ENCODE measurements at places on chromosomes 11 and 22.

GRCh38 chr11:79438631-79439409, 2.0 kb downstream of the TENM4 start:
- no peak for DNase-seq

GRCh38 chr11:21514316-21514715, 678.6 kb upstream of the ANO5 start:
- no peak for DNase-seq

- no peak for DNase-seq
These were observed 390.9 kb upstream of the ARHGAP42 start for GRCh38 chr11:100296051-100296679.

DNA sequence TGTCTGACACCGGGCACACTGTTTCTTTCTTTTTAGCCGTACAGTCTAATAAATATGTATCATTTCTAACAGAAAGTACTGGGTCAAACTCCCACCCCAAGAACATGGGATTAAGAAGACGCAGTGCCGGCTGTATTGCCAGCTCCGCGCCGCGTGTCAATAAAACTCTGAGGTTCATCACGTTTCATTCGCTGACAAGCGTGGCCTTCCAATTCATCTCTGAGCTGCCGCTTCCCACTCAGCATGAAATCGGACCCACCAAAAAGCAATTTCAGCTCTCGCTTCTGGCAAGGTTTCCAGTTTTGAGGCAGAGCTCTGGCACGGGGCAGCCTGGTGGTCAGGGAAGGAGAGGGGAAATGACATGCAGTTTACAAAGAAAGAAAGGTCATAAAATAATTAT, 819.8 kb downstream of the OPCML start:
- DNase-seq: no peak

GRCh38 chr11:33214187-33214586, 43.0 kb upstream of the HIPK3 start:
- DNase-seq: no peak

- DNase-seq: no peak
These were observed 125.5 kb downstream of the FBXO7 start for GRCh38 chr22:32600147-32600546.

DNA sequence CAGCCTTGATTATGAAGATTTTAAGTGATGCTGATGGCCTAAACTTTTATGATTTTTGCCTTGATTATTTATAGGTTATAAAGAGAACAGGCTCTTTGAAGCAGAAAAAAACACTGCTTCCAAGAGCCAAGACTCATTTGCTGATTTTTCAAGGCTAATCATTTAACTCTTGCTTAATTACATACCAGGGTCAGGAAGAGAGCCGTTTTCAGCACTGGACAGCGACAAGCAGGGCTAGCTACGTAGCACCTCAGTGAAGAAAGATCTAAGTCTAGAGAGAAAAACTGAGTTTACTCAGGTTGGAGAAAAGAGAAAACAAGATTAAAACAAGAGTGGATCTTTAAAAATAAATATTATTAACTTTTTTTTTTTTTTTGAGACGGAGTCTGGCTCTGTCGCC, 615.4 kb upstream of the B3GAT1 start:
- DNase-seq: no peak

- no peak for DNase-seq
These were observed 8.3 kb downstream of the MRPL17 start for GRCh38 chr11:6674862-6675261.

GRCh38 chr11:42112866-42113265, 653.4 kb upstream of the LRRC4C start:
- DNase-seq: no peak

- DNase-seq: no peak
These were observed 159.0 kb upstream of the RAG2 start for GRCh38 chr11:36757075-36757474.

GRCh38 chr11:27599217-27599616, 92.6 kb upstream of the LIN7C start:
- no peak for DNase-seq

DNA sequence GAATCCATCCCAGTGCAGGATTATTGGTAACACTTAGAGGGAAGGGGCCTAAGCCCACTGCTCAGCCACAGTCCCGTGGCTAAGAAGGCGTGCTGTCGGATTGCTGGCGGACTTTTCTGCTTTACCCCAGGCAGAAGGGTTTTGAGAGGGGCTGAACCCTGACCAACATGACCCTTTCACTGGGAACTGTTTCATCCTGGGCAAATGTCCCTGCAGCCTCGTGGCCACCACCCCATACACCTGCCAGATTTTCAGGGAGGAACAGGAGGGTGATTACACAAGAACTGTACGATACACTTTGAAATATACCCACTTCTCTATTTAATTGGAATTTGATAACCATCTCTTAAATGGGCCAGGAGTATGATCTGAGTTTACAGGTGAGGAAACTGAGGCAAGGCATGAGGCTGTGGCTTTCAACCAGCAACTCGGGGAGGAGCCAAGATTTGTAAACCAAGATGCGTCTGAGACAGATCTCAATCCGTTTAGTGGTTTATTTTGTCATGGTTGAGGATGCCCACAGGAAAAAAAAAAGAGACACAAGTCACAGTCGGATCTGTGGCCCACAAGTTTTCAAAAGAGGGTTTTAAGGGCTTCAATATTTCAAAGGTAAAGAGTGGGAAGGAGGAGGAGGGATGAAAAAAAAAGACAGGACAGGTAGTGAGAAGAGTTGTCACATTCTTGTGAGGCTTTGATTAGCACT, 6.1 kb upstream of the APOL3 start:
- DNase-seq: no peak

DNA sequence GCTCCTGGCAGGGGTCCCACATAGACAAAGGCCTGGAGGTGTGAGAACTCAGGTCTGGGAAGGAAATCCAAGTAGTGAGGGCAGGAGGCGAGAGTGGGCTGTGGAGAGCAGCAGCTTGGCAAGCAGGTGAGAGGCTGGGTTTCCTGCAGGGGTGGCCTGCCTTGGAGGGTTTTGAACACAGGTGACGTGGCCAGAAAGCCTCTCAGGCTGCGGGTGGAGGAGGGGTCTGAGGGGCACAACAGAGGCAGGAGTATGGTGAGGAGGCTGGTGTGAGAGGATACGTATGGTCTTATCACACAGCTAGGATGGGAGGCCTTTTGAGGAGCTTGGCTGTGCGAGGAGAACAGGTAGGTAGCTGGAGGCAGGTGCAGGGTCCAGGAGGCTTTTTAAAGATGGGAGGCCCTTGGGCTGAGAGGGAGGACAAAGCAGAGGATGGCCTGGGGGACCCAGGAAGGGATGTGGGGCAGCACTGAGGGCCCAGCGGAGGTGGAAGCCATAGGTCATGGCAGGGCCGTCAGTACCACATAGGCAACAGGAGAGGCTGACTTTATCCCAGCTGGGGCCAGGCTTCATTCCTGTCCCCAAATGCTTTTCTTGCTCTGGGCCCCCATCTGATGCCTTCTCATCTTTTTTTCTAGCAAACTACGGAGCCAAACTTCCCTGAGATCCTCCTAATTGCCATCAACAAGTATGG, 84.4 kb downstream of the MYO7A start:
- no peak for DNase-seq

GRCh38 chr22:23133922-23134321, 7.9 kb downstream of the RSPH14 start:
- no peak for DNase-seq

- DNase-seq: no peak
These were observed 1655.2 kb downstream of the LRRC4C start for GRCh38 chr11:39804271-39804670.

- DNase-seq: no peak
These were observed 1163.0 kb downstream of the FAM181B start for GRCh38 chr11:81570669-81571068.

GRCh38 chr11:118412921-118413320, 11.5 kb downstream of the ATP5MG start:
- no peak for DNase-seq

DNA sequence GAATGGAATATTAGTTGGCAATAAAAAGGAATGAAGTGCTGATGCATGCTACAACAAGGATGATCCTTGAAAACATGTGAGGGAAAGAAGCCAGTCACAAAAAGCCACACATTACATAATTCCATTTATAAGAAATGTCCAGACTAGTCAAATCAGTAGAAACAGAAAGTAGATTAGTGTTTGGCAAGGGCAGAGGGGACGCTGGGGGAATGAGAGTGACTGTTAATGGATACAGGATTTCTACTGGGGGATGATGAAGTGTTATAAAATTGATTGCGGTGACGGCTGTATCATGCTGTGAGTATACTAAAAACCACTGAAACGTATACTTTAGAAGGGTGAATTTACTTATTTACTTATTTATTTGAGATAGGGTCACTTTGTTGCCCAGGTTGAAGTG, 57.9 kb downstream of the C11orf58 start:
- DNase-seq: no peak

GRCh38 chr11:110513846-110514437, 84.2 kb downstream of the FDX1 start:
- no peak for DNase-seq

GRCh38 chr22:31942091-31942490, 2.2 kb upstream of the YWHAH start:
- no peak for DNase-seq
